Left renal pelvis (tissue), 4 donors: ENCODE measurements at places on chromosomes 13 and 19. TPM values are rescaled to one million over a fixed set of nuclear protein-coding genes. Genes with fewer than 3 reads are reported as not detected.

The ZNF780B gene
- polyA plus RNA-seq, result 18.8 TPM

The RNF17 gene
- polyA plus RNA-seq, result 0.72 TPM

The TINCR gene
- 1.2 TPM for polyA plus RNA-seq

The C19orf85 gene
- polyA plus RNA-seq, result not detected

The CEACAM21 gene
- polyA plus RNA-seq, result 1.3 TPM

The KIR2DL1 gene
- polyA plus RNA-seq, result not detected

The ZNF345 gene
- 13.1 TPM for polyA plus RNA-seq

The CCNA1 gene
- 2.4 TPM for polyA plus RNA-seq

The LIM2 gene
- 0.67 TPM for polyA plus RNA-seq

The RDH8 gene
- polyA plus RNA-seq, result not detected

The TRPM4 gene
- 22.7 TPM for polyA plus RNA-seq

The DACT3 gene
- polyA plus RNA-seq, result 28.2 TPM

The ZNF414 gene
- polyA plus RNA-seq, result 24.1 TPM

The IFNL3 gene
- not detected for polyA plus RNA-seq

The OR7D2 gene
- 0.13 TPM for polyA plus RNA-seq

The PABPC3 gene
- 1.0 TPM for polyA plus RNA-seq

The ZNF506 gene
- 36.0 TPM for polyA plus RNA-seq

The ZNF135 gene
- polyA plus RNA-seq, result 28.6 TPM

The C13orf42 gene
- 0.20 TPM for polyA plus RNA-seq

The ZNF850 gene
- polyA plus RNA-seq, result 2.7 TPM

The LILRB3 gene
- 1.7 TPM for polyA plus RNA-seq

The KRTDAP gene
- 0.36 TPM for polyA plus RNA-seq

The C19orf73 gene
- polyA plus RNA-seq, result 0.31 TPM

The CBY2 gene
- 0.39 TPM for polyA plus RNA-seq

The DNAAF3 gene
- 2.0 TPM for polyA plus RNA-seq

The FSTL3 gene
- 14.3 TPM for polyA plus RNA-seq

The MAP4K1 gene
- polyA plus RNA-seq, result 2.3 TPM

The SLC6A16 gene
- 3.2 TPM for polyA plus RNA-seq

The GTF2F2 gene
- 21.2 TPM for polyA plus RNA-seq

The NLRP5 gene
- not detected for polyA plus RNA-seq

The ZNF28 gene
- polyA plus RNA-seq, result 24.7 TPM

The KLF2 gene
- polyA plus RNA-seq, result 254 TPM
